ENCODE measurements at places on chromosomes 5 and 9.

GRCh38 chr5:151249281-151249680 is 3.7 kb upstream of the GM2A start:
- no peak for DNase-seq

DNA sequence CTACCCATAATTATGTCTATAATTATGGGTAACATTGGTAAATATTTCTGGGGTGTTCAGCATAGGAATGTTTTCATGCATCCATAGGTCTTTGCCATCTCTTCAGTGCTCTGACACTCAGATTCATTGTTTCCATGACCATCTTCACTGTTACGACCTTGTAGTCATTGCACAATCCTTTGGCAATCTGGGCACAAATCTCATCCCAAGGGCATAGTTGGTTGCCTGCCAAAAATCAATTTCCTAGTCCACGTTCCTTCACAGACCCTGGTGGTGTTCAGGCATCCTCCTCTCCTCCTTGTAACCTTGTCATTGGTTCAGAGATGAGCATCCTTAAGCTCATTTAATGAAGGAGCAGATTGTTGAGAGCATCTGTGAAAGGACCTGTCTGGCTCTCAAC is 1400.7 kb downstream of the CDH12 start:
- DNase-seq, result no peak

DNA sequence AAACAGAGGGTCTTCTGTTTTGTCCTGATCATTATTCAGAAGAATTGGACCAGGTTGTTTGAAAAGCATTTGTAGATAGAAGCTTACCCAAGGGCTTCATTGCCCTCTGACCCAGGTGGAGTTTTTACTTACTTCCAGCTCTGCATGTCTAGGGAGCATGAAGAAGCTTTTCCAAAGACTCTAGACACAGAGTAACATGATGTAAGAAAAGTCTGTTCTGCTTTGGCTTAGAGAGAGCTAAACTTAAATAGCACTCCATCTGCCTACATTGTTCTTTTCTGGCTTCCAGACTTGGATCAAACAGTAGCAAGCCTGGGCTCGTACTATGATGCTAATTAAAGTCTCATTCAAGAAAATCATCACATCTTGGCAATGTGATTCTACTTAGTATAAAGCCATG is 112.1 kb downstream of the SNCAIP start:
- DNase-seq, result no peak

DNA sequence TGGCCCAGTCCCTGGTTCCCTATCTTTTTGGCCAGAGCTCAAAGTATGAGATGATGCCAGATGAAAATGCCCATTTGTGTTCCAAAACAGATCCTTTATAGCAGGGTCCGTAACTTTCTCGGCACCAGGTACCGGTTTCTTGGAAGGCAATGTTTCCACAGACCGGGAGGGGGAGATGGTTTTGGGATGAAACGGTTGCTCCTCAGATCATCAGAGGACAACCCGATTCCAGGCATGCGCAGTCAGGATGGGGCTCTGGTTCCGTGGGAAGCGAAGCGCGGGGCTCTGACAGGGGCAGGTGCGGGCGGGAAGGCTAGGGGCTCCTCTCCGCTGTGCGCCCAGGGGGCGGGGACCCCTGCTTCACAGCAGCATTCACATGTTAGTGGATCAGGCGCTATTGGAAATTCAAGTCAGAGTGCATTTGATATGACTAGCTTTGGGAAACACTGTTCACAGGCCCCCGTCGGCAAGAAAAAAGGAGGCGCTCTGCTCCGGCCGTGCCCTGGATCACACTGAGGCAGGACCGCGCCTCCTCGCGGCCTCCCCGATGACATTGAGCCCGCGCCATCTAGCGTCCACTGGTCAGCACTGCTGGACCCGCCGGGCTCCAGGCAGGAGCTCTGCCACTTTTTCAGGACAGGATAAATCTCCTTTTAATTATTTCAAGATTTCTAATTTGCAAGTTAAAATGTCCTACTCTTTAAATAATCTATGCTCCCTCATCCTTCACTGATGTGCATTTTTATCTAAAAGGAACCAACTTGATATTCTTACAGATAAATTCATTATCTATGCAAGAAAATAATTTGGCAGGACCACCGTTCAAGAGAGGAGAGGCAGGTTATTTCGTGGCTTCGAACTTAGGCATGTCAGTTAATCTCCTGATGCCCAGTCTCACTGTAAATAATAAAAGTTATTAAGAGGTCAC is 190.0 kb downstream of the FANCC start:
- DNase-seq, result peak; percentile 82

GRCh38 chr9:35813434-35814105 is 1.3 kb downstream of the HINT2 start:
- DNase-seq, result no peak

DNA sequence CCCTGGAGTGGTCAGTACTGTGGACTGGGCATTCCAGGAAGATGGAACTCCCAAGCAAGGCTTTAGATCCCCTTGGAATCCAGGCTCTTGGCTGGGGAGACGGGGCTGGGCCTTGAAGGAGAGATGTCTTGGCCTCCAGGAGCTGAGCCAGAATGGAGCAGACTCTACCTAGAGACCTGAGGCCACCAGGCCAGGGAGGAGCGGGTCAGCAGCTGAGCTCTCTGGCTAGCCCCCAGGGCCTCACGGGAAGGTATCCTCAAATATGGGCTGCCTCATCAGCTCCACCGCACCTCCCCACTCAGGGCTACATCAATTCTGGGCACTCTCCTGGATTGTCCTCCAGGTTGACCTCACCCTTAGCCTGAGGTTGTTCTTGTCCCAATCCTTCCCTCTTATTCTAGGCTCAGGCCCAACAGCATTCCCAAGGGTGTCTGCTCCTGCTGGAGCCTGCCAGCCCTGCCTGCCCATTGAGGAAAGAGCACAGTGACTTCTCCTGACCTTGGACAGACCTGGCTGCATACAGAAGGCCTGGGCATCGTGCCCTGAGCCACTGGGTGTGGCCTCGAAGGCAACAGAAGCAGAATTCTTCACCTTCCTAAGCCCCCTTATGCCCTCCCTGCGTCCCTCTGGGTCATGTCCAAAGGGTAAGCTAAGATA is 3.0 kb upstream of the PDLIM4 start:
- no peak for DNase-seq

DNA sequence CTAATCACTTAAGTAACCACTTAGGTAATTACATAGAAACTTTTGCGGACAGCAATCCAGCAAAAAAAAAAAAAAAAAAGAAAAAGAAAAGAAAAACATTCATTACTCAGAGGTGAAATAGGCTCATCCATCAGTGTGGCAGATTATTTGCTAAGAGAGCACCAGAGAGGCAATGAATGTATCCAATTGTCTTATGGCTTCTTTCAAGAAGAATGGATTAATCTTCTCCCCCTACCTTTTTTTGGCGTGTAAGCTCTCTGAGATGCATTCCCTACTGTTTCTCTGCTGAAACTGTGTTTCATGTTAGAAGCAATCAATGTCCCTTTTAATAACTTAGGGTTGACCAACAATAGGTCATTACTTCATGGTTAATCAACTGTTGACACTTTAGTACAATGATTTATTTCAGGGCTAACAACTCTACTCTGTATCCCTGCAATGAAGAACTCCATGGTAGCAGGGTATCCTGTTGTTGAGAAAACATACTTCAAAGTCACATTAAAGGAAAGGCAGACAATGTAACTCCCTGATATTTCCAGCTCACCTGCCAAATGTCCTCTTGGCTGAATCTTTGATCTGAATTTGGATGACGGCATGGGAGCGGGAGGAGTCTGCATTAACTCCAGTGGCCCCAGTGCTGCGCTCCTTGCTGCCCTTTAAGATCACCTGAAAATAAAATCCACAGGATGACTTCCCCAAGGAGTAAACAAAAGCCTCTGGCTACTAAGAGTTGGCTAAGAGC is 57.6 kb downstream of the KIF24 start:
- DNase-seq, result no peak

- DNase-seq, result no peak
These were observed at the start of gene SLC23A1 for GRCh38 chr5:139383275-139383992. SLC23A1 (minus strand) TSS chr5:139383297; CDS start chr5:139383253, 44 bp downstream.

GRCh38 chr5:27462936-27463335 is 424.6 kb upstream of the CDH9 start:
- no peak for DNase-seq

DNA sequence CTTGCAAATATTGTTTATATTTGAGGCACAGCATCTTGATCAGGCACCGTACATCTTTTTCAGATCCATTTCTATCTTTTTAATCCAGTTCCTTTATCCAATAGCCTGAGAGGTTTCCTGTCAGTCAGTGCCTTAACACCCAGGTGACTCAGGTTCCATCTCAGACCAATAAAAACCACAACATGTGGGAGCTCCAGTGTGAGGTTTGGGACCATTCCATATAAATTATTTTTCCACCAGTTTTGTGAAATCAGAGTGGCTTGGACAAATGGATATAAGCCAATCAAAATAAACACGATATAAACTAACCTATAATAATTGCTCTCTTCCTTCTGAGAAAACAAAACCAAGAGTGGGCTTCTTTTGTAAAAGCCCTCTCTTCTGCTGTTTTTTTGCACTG is 351.3 kb downstream of the NTRK2 start:
- no peak for DNase-seq

- DNase-seq, result no peak
These were observed 18.5 kb downstream of the POU4F3 start for GRCh38 chr5:146357126-146357525.

GRCh38 chr9:18207735-18208134 is 266.2 kb upstream of the ADAMTSL1 start:
- DNase-seq, result no peak

DNA sequence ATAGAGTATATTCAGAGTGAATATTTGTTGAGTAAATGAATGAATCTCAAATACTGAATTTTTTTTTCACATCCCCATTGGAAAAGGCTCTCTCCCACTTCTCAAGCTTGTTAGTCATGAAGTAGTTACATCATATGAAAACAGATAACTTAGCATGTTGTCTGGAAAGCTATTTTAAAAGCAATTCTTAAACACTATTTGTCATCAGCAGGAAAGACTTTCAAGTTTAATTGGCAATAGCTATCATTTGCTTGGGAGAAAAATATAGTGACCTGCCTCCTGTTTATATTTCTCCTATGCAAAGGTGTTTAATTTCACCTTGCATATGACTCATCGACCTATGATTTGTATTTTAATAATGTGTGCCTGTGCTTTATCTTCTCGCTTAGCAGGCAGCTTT is 499.8 kb upstream of the GRIA1 start:
- DNase-seq, result no peak

DNA sequence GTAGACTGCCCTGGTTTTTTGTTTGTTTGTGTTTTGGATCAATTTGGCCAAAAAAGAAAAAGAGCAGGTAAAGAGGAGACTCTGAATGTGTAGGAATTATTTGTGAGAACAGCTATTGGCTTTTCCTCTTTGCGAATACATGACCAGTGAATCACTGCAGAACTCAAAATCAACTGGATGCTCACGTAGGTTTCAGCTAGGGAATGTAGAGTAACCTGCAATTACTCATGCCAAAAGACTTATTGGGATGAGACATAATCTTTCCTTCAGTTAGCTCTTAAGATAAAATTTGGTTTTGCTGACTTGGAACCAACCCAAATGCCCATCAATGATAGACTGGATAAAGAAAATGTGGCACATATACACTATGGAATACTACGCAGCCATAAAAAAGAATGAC is 348.0 kb downstream of the NPR3 start:
- no peak for DNase-seq

DNA sequence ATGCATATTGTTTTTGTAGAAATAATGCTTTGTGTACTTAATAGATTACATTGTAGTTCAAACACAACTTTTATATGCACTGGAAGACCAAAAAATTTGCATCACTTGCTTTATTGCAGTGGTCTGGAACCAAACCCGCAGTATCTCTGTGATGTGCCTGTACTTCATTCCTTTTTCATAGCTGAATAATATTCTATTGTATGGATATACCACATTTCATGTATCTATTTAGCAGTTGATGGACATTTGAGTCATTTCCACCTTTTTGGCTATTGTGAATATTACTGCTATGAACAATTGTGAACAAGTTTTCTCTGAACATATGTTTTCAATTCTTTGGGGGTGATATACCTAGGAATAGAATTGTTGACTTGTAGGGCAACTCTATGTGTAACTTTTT is 40.1 kb downstream of the ITGA1 start:
- no peak for DNase-seq

- DNase-seq, result no peak
These were observed 408.4 kb downstream of the ZNF608 start for GRCh38 chr5:124337996-124338395.

GRCh38 chr5:134111741-134112647 is 2.5 kb upstream of the TCF7 start:
- DNase-seq, result peak; percentile 63

GRCh38 chr5:1325191-1325741 is 19.6 kb downstream of the CLPTM1L start:
- DNase-seq, result peak; percentile 19

DNA sequence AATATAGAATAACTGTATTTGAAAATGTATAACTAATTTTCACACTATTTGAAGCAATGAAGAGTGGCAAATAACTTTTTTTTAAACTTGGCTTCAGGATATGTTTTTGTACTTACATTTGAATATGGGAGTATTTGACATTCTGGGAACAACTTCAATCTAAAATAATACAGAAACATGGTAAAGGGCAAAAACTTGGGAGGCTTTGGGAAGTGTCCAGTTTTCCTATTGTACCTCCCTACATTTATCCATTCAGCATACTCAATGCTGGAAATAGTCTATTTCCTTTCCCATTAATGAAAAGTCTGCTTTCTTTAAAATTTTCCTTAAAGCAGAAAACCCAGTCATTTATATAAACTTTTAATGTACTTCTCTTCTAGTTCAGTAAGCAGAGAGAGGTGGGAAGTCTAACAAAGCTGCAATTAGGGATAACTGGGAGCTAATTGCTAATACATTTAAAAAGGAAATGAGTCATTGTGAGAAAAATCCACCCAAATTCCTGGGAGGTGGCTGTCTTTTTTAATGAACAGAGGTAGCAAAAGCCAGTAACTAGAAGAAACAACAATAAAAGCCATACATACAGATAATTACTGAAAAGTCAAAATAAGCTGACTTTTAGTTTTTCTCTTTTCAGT is 128.8 kb downstream of the FBN2 start:
- DNase-seq, result no peak

DNA sequence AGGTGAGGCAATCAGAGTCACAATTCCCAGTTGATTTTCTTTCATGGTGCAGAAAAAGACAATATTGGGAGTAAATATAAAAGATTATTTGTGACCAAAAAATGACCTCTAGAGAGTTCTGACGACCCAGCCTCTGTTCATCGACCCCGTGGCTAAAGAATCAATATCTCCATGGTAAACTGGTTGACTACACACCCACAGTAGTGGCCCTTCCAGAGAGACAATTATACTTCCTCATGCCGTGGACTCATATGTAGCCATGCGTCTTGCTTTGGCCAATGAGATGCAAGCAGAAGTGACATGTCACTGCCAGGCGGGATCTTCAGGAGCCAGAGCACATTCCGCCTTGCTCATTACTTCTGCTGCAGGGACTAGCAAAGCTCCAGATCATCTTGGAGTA is 163.3 kb upstream of the RAD23B start:
- no peak for DNase-seq

- no peak for DNase-seq
These were observed 407.6 kb downstream of the DNAH5 start for GRCh38 chr5:13536933-13537332.

DNA sequence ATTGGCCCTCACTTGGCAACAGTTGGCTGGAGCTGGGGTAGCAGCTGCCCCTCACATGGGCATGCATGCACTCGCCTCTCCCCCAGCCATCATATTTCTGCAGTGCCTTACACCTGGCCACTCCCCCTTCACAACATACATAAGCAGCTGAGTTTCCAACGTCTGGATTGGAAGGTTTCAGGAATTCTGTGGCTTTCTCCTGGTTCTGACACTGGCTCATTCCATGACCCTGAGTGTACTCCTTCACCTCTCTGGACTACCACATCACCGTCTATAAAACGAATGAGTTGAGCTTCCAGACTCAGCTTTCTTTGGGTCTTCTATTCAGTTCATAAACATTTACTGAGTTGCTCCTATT is 84.3 kb downstream of the GALNT10 start:
- DNase-seq, result no peak

GRCh38 chr5:64796301-64796700 is 27.6 kb downstream of the CWC27 start:
- DNase-seq, result no peak

Measured in activated T-cell treated with anti-CD3 and anti-CD28 coated beads, Interleukin-2, amount 50 U/mL, for 24 hours (primary cell).